ENCODE measurements at places on chromosomes 2 and 18. TPM values are rescaled to one million over a fixed set of nuclear protein-coding genes. Genes with fewer than 3 reads are reported as not detected.

The HOXD13 gene
- total RNA-seq, result not detected

The KCNG2 gene
- 1.9 TPM for total RNA-seq

The EFR3B gene
- 32.6 TPM for total RNA-seq

The RPRM gene
- 10.5 TPM for total RNA-seq
